COLO829 (cell line): ENCODE measurements at places on chromosomes 12 and 14.

DNA sequence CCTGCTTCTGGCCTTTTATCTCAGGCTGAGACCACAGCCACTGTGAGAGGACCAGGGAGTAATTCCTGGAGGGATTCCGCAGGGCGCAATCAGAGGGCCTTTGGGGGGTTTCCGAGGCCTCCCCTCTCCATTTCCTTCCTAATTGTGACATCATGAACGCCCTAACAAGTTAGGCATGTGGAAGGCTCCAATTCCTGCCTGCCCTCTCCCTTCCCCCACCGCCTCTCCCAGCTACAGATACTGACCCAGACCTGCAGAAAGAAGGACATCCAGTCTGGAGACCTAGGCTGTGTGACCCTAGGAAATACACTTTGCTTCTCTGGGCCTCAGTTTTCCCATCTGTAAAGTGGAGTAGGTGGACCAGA is 637.9 kb downstream of the MED13L start:
- no peak for DNase-seq

DNA sequence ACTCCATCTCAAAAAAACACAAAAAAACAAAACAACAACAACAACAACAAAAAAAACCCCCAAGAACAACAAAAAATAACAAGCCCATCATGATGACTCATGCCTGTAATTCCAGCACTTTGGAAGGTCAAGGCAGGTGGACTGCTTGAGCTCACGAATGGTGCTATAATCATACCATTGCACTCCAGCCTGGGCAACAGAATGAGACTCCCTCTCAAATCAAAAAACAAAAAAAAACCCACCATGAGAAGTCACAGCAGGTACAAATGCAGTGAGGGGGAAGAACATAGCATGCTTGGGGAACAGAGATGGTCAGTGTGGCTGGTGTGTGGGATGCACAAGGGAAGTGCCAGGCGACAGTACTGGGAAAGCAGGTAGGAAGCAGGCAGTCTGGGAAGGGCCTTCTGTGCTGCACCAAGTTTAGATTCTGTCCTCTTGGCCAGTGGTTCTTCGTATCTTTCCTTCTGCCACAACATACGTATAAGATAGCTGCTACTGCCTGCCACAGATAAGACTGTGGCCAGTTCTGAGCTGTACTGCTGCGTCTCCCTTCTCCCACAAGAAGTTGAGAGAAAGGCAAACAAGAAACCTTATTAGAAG is 28.0 kb downstream of the ATG14 start:
- no peak for DNase-seq

DNA sequence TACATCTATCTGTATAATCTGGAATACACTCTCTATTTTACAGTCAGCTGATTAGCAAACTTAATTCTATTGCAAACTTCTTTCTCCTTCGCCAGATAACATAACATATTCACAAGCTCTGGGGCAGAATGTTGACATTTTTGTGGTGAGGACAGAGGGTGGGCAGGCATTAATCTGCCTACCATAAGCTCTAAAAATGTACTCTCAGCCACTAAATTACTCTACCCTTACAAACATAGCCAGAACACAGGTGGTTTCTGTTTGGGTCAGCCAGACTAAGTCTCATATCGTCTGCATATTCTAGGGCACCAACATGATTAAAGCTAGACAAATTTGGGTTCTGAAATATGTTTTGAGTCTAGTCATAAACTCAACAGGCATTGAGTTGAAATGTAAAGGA is 90.1 kb downstream of the SLC6A15 start:
- no peak for DNase-seq

DNA sequence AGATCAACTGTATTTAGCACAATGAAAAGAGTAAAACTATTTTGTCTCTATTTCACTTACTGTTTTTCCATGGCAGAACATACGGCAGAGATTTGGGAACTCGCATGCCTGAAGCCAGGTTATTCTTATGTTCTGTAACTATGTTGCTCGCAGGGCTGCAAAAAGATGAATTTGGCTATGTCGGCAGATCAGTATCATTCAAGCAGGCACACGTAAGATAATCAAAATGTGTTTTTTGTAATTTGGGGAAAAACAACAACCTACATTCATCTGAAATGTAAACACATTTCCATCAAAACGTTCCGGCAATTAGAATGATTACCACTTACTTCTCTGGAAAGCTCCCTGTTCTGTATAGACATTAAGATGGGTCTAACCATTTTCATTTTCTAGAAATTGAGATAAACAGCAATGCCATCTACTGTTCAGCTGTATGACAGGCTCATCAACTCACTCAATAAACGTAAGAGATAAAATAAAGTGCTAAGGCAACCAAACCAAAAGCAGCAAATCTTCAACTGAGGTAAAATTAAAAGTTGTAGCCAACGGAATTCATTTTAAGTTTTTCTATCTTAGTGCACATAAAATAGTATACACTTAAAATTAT is 13.0 kb downstream of the GTSF1 start:
- no peak for DNase-seq

DNA sequence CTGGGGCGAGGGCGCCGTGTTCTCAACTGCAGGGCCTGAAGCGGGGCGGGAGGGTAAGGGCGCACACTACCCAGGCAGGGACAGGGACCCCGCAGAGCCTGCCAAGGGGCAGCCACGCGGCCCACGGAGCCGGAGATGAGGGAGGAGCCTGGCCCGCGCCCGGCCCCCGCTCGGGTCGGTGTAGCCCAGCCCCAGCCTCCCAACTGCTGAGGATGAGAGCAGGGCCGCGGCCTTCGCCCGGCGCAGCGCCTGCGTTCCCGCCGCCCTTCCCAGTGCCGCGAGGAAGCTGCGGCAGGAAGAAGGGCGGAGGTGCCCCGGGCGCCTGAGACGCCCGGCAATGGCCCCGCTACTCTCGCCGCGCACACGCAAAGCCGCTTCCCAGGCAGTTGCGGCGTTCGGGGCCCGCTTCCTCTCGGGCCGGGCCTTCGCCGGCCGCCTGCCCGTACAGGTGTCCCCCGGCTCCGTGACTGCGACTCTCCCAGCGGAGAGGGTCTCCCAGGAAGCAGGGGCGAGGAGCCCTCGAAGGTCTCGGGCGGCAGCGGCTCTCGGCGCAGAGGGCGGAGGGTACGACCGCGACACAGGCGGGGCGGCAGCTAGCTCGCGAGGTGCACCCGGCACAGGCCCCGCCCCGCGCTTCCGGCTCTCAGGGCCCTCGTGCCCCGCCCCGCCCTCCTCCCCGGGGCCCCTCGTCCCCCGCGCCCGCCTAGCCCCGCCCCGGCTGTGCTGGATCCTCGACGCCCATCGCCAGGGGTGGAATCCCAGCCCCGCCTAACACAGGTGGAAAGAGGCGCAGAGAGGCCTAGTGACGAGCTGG is 24.8 kb upstream of the YY1 start:
- DNase-seq: no peak

- DNase-seq: peak; percentile 56
Observed at GRCh38 chr12:82698708-82699564, 12.2 kb downstream of the TMTC2 start.

DNA sequence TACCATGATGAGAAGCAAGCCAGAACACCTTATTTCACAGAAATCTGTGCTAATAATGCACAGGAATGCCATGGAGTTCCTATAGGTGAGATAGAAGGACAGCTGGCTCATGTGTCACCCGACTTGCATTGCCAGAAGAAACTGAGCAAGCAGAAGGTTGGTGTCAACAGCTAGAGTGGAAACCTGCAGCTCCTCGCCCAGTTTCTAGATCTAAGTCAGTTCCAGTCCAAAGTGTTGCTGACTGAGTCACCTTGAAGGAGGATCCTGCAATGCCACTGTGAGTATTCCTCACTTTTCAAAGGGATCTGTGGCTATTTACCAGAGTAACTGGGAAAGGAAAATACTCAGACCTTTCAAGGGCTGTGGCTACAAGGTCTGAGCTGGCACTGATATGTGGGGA is 17.1 kb downstream of the CDKL1 start:
- DNase-seq: no peak

- no peak for DNase-seq
Observed at GRCh38 chr12:63164911-63165310, 13.9 kb upstream of the AVPR1A start.

- DNase-seq: no peak
Observed at GRCh38 chr12:120688527-120689071, 1.6 kb downstream of the MLEC start.

DNA sequence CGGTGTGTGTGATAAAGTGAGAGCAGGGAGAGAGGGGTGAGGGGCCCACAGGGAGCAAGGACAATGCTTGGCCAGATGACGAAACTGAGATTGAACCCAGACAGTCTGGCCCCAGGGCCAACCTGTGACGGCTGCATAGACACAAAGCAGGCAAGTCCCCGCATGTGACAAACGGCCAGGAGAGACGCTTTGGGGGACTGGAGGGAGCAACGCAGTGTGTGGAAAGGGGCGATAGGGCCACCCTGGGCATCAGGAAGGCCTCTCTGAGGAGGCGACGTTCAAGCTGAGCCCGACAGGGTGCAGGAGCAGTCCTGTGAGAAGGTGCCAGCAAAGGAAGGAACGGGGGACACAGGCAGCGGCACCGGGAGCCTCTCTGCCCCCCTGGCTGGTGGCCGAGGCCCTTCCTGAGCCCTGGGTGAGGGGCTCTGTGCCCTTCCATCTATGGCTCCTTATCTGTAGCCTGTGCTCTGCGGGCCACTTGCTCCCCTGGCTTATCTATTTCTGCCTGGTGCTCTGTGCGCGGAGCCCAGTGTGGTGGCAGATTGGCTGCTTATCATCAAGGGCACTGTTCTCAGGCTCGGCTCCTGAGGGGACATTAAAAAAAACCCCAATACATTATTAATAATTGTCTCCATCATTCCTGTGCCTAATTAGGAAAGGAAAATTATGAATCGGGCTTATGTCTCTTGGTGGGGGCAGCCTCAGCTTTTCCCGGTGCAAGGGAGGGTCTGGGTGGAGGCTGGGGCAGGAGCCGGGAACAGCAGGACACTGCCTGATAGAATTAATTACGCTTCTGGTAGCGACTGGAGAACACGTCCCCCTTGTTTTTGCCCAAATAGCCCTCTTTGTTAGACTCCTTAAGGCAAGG is 39.8 kb downstream of the PRIMA1 start:
- DNase-seq: no peak

GRCh38 chr12:112170971-112171596 is 45.7 kb downstream of the TRAFD1 start:
- DNase-seq: no peak

DNA sequence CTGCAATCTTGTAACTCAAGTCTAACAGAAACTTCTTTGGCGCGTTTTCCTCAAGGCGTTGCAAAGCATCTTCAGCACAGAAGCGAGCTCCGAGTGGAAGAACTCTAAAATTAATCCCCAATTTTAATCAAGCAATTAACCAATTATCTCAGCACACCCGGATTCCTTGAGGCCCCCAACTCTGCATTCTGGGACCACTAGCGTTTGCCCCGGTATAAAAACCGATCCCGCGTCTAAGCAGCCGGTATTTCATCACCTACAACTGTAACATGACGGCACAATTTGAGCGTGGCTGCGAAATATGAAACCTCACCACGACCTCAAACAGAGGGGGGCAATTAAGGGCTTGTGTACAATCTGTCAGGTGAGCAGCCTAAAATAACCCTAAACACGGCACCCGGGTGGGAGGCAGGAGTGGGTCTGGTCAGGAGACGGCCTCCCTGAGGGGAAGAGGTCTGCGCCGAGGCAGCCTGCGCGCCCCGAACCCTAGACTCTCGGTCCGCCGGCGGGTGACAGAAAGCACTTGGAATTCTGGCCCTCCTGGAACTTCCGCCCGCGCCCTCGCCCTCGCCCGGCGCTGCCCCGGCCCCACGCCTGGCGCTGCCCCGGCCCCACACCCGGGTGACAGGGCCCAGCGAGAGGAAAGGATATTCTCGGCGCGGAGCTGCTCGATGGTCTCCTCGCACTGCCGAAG is 594 bp downstream of the ZCCHC8 start:
- DNase-seq: peak; percentile 35

DNA sequence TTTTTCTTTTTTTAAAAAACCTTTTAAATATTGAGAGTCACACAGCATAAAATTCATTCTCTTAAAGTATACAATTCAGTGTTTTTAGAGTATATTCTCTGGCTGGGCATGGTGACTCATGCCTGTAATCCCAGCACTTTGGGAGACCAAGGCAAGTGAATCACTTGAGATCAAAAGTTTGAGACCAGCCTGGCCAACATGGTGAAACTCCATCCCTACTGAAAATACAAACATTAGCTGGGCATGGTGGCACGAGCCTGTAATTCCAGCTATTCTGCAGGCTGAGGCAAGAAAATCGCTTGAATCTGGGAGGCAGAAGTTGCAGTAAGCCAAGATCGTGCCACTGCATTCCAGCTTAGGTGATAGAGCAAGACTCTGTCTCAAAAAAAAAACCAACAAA is 68.4 kb upstream of the BCAT1 start:
- no peak for DNase-seq

- peak; percentile 72 for DNase-seq
Observed at GRCh38 chr12:75177997-75178396, 31.6 kb downstream of the KCNC2 start.

DNA sequence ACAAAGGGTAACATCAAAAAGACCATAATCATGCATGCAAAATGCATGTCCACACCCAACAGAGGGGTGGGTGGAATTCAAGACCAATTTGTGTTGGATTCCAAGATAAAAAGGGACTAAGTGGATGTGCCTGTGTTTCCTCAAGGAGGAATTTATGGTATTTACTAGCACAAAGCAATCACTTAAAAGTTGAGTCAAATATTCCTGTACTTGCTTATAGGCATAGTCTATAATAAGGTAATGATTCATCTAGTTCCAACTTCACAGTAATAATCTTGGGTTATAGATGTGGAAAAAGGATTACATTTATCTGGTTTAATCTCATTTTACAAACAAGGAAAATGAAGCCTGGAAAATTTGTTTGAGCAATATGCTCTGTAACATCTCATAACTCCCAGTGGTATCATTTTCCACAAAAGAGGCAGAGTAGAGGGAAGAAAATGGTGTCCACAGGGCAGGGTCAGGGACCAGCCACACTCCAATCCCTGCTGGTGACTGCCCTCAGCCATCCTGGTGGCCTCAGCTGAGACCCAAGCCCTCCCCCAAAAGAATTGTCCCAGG is 80.8 kb upstream of the REP15 start:
- DNase-seq: peak; percentile 57

DNA sequence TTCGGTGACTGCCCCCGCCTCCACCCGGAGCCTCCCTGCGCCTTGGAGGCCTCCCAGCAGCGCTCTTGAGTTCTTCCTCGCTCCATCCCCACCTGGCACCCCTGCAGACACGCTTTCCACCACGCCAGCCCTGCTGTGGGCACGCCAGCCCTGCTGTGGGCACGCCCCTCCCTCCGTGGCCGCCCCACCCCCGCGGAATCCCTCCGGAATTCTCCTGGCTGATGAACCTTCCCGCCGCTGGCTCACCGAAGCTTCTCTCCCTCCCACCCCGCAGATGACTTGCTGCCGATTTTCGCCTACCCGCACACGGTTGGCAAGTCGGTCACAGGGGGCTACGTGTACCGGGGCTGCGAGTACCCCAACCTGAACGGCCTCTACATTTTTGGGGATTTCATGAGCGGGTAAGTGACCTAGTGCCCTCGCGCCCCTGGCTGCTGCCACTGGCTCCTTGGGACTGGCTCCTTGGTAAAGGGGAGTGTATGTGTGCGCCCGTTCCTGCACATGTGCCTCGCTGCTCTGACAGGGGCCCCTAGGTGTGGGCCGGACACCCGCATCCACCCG is 15.2 kb downstream of the HHIPL1 start:
- no peak for DNase-seq
